ENCODE measurements at places on chromosomes 12 and 14.
A peak's percentile ranks its signal among the peaks of the same experiment; 100 is the strongest.

- DNase-seq = no peak
Observed at GRCh38 chr12:45887544-45887943, 102.8 kb downstream of the SCAF11 start.

- DNase-seq = no peak
Observed at GRCh38 chr12:49963976-49964815, 2.5 kb downstream of the AQP5 start.

DNA sequence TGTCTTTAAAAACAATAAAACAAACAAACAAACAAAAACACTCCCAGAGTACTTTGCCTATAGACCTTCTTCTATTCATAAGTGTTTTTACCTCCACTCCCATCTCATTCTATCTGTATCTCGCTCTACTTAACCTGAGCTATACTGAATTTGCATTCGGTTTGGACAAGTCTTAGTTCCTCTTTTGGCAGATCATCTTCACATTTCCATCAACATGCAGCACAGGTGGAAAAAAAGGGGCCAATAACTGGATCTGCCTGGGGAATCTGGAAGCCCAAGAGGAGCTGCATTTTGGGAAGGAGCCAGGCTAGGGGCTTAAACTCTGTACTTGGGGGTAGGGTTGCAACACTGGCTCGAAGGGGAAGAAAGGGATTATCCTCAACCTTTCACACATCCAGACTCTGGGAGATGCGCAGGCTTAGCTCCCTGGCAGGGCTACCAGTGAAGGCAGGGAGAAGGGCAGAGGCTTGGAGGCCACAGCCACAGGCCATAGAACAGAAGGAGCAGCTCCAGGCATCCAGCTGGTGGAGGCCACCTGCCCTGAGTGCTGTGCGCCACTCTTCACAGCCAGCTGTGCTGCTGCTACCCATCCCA is 4.1 kb downstream of the NINJ2 start:
- no peak for DNase-seq

DNA sequence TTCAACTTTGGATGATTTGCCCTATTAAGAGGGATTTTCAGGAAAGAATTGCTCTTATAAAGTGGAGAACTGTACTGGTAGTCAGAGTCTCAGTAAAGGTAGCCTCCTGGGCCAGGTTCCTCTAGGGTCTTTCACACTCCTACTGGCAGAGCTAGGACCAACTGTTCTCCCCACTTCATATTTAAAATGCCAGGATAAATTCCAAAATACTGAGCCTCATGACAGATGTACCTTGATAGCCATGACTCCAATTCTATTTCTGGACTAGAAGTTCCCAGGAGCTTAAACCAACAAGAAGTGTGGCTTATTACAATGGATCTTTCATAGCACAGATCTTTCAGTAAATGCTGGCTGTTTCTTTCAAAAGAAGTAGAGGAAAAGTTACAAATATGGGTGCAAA is 126.5 kb downstream of the C12orf75 start:
- peak; percentile 27 for DNase-seq

DNA sequence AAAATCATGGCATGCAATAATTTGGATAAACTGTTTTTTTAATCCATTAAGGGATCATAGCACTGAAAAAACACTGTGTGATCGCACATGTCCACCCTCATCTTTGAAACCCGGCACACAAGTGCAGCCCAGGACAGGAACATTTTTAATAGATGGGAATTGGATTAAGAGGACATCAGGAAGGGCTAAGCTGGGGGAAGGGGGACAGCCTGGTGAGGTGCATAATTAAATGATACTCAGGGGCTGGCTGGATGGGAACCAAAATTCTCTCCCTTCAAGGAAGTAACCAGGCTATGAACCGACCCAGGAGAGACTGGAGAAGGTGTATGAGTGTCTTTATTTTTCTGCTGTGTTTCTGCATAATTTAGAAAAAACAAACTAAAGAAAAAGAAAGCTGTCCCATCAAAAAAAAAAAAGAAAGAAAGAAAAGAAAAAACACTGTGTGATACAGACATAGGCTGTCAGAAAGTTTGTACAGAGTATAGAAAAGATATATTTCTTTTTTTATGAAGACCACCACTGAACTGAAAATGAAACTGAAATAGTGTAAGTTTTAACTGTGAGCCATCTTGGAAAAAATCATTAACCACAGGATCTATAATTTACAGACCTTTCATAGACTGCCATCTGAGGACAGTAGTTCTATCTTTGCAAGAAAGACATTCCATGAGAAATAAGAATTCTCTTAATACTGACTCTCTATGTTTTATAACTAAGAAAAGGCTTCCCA is 75.1 kb upstream of the SLC38A4 start:
- no peak for DNase-seq

- DNase-seq = no peak
Observed at GRCh38 chr12:1504895-1505311, 89.5 kb downstream of the FBXL14 start.

GRCh38 chr12:28998662-28999120 is 150.4 kb upstream of the FAR2 start:
- DNase-seq = peak; percentile 44

GRCh38 chr12:87982208-87982607 is 47.0 kb downstream of the C12orf50 start:
- peak; percentile 58 for DNase-seq

- peak; percentile 83 for DNase-seq
Observed at GRCh38 chr14:77031759-77032490, 3.4 kb upstream of the IRF2BPL start.

- DNase-seq = no peak
Observed at GRCh38 chr14:83019744-83020414, 1486.2 kb upstream of the SEL1L start.

GRCh38 chr14:102208741-102209140 is 69.0 kb downstream of the WDR20 start:
- DNase-seq = no peak

GRCh38 chr12:77608271-77608824 is 222.3 kb upstream of the NAV3 start:
- DNase-seq = peak; percentile 4

DNA sequence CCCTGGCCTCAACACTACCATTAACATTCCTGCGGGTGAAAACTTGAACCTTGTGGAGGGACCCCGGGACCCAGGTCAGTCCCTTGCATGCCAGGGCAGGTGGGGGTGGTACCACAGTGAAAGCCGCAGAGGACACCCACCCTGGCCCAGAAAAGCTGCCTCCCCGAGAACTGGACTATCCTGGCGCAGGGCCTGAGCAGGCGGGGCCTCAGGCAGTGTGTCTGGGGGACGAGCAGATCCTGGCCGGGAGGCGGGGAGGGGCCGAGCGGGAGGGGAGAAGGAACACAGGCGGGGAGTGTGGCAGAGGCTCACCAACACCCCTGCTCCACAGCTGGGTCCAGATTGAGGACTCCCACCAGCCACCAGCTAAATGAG is 10.0 kb downstream of the AHNAK2 start:
- peak; percentile 67 for DNase-seq

- no peak for DNase-seq
Observed at GRCh38 chr14:59293935-59294661, 105.6 kb downstream of the DAAM1 start.

- no peak for DNase-seq
Observed at GRCh38 chr14:84929834-84930233, 600.1 kb upstream of the FLRT2 start.

DNA sequence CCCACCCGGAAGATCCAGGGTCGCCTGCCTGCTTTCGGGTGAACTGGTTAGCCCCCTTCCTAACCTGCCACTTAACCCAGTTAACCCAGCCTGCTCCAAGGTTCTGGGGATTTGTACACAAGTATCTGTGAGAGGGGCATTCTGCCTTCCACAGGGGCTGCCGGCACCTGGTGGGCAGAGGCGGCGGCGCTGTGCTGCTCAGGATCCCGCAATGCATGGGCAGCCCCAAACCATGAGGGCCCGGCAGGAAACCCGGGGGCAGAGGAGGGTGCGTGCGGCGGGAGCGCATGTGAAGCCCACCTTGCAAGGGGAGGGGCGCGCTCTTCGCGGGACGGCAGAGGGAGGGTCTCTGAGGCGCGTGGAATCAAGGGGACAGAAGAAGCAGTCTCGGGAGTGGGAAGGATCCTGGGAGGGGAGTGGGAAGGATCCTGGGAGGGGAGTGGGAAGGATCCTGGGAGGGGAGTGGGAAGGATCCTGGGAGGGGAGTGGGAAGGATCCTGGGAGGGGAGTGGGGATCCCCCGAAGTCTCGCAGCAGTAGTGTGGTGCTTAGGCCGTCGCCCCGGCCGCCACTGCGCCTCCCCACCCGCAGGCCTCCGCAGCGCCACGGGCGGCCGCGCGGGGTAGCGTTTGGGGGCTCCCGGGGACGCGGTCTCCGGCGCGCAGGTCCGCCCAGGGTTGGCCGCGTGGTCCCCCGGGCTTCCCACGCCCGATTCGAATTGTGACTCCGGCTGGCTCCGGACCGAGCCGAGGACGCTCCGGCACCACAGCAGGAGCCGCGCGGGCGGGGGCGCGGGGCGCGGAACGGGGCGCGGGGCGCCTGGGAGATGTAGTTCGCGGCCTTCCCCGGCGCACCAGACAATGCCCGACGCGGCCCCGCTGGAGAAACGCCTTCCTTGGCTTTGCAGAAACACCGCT is 4.9 kb upstream of the MTA1 start:
- DNase-seq = peak; percentile 67

DNA sequence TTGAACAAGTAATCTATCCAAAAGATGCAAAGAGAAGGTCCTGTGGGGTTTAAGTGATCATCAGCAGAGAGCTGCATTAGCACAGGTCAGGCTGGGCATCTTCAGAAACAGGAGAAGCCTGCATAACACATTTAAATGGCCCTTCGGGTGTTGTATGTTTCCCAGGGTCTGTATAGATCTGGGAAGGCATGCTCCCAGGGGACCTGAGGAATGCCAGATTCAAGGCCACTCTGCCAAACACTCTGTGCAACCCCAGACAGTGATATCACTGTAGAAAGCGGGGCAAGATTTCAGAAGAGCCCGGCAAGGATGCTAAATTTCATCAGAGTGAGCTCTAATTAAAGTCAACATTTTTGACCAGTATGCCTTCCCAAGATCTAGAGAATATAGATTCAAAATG is 92.9 kb downstream of the ARMH4 start:
- DNase-seq = no peak

GRCh38 chr12:26360062-26360461 is 164.7 kb downstream of the SSPN start:
- DNase-seq = no peak

- no peak for DNase-seq
Observed at GRCh38 chr12:108060903-108061302, 68.2 kb upstream of the WSCD2 start.

DNA sequence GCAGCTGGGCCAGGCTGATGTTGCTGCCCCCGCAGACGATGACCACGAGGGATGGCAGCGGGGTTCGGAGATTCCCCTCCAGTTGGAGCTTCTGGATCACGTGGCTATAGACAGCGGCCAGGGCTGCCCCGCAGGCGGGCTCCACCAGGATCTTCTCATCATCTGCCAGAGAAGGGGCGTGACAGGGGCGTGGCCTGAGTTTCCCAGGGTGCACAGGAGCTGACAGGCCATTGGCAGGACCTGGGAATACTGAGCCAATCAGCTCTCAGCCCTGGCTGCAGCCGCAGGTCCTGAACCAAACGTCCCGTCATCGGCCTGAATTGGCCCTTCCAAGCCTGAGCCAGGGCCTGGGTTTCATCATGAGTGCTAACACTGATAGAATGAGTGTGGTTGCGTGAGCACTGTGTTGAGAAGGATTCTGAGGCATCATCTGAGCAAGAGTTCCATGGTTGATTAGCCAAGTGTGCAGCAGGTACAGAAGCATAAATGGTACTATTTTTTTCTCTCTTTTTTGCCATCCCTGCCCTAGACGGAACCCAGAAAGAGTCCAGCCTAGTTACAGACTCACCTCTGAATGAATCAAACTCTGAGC is 10.6 kb downstream of the SDS start:
- peak; percentile 23 for DNase-seq

- DNase-seq = peak; percentile 52
Observed at GRCh38 chr12:51349026-51349425, 2.5 kb upstream of the CELA1 start.

- DNase-seq = peak; percentile 46
Observed at GRCh38 chr14:83300476-83301064, 1766.9 kb upstream of the SEL1L start.

- no peak for DNase-seq
Observed at GRCh38 chr14:65506801-65507200, 94.3 kb downstream of the FUT8 start.

DNA sequence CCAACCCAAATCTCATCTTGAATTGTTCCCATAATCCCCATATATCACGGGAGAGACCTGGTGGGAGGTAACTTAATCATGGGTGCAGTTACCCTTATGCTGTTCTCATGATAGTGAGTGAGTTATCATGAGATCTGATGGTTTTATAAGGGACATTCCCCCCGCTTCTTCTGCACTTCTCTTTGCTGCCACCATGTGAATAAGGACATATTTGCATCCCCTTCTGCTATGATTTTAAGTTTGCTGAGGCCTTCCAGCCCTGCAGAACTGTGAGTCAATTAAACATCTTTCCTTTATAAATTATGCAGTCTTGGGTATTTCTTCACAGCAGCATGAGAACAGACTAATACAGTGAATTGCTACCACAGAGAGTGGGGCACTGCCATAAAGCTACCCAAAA is 179.1 kb downstream of the LRIG3 start:
- DNase-seq = no peak

DNA sequence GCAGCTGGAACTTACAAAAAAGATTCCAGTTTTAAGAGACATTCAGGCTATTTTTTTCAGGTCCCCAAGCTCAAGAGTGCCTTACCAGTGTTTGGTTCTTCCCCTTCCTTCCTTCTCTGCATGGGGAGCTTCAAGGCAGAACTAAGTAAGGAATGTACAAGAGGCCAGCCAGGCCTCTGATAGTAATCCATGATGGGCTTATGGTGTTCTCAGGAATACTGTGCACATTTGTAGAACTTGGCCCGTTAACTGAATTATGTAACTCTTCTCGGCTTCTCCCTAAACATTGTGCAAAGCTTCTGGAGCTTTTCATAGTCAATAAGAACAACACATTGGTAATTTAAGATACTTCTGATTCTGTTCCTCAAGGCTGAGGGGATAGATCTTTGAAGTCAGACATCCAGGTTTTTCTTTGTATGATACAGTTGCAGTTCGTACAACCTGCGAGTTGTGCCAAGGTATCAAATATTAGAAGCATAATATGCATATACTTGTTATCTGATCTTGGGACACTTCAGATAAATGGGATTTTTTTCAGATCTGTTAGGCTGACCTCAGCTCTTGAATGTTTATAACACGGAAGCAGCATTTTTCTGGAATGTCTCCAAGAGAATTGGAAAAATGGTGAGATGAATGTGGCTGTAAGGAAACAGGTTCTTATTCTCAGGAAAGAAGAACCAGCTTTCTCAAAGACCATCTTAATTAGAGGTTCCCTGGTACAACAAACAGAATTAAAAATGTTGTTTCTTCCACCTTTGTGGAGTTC is 148.6 kb downstream of the ANO4 start:
- no peak for DNase-seq

- peak; percentile 36 for DNase-seq
Observed at GRCh38 chr14:102154821-102155549, 15.3 kb downstream of the WDR20 start.
